ENCODE measurements at places on chromosomes 3 and 15. TPM values are rescaled to one million over a fixed set of nuclear protein-coding genes. Genes with fewer than 3 reads are reported as not detected.

Gene SERPINI2
- total RNA-seq = not detected

Gene IREB2
- 13.5 TPM for total RNA-seq

Gene A4GNT
- total RNA-seq = not detected

Gene CX3CR1
- total RNA-seq = not detected

Gene NCEH1
- 4.3 TPM for total RNA-seq

Gene CHMP2B
- total RNA-seq = 24.6 TPM

Gene RGMA
- total RNA-seq = 1.8 TPM

Gene LINGO1
- not detected for total RNA-seq

Gene SCN10A
- not detected for total RNA-seq

Gene PP2D1
- total RNA-seq = not detected

Gene FRMD5
- 14.9 TPM for total RNA-seq

Gene CHRD
- total RNA-seq = not detected

Gene SGO1
- total RNA-seq = 12.1 TPM

Gene FSTL1
- total RNA-seq = 24.5 TPM

Gene KIAA1143
- 22.5 TPM for total RNA-seq

Gene GOLGA6D
- total RNA-seq = not detected

Gene ACOX2
- 25.9 TPM for total RNA-seq

Gene ZIC4
- total RNA-seq = 0.56 TPM

Gene ARGFX
- total RNA-seq = not detected

Gene TNNC1
- 1.5 TPM for total RNA-seq

Gene GHRL
- 1.8 TPM for total RNA-seq

Gene ZNF385D
- total RNA-seq = 1.9 TPM

Gene CMTM8
- total RNA-seq = 2.7 TPM

Gene VGLL3
- 0.64 TPM for total RNA-seq

Gene TM4SF4
- total RNA-seq = not detected

Gene UPK1B
- total RNA-seq = not detected

Gene IFT80
- total RNA-seq = 16.7 TPM

Gene ARHGEF3
- 3.4 TPM for total RNA-seq

Gene GPR149
- total RNA-seq = not detected

Gene ZPLD1
- total RNA-seq = 0.21 TPM

Gene ADAMTSL3
- 1.7 TPM for total RNA-seq

Gene GRAMD2A
- not detected for total RNA-seq

Gene SLC51B
- not detected for total RNA-seq

Gene EAF1
- total RNA-seq = 37.3 TPM

Gene ETV5
- 122 TPM for total RNA-seq

Gene TMC3
- total RNA-seq = not detected

Gene TMOD3
- total RNA-seq = 35.2 TPM

Gene MOBP
- total RNA-seq = not detected

Gene RHOV
- total RNA-seq = 5.9 TPM

Gene TMEM158
- total RNA-seq = 17.2 TPM

Gene CCR3
- not detected for total RNA-seq

Gene ALPK3
- total RNA-seq = 0.42 TPM

Gene KBTBD8
- total RNA-seq = 2.1 TPM

Gene LSMEM2
- 0.15 TPM for total RNA-seq

Gene WDR93
- not detected for total RNA-seq

Gene RTP3
- total RNA-seq = 0.08 TPM

Gene SLC2A2
- total RNA-seq = not detected

Gene NGRN
- 90.9 TPM for total RNA-seq

Gene ZNF774
- 1.2 TPM for total RNA-seq

Gene THUMPD3
- 51.9 TPM for total RNA-seq

Gene DYNLT2B
- 9.2 TPM for total RNA-seq

Gene SEMA3F
- 10.4 TPM for total RNA-seq

Gene LRRIQ4
- total RNA-seq = not detected

Gene FANCD2OS
- not detected for total RNA-seq

Gene CFAP100
- total RNA-seq = not detected

Gene ACKR4
- total RNA-seq = 0.13 TPM

Gene SPINK8
- not detected for total RNA-seq

Gene SLCO2A1
- total RNA-seq = 0.03 TPM

Gene C15orf62
- total RNA-seq = 0.88 TPM

Gene AADACL2
- not detected for total RNA-seq

Measured in A375 (cell line).